Neural progenitor cell (in vitro differentiated cells): ENCODE measurements at places on chromosomes 6 and 20. TPM values are rescaled to one million over a fixed set of nuclear protein-coding genes. Genes with fewer than 3 reads are reported as not detected.

FLRT3 gene
- total RNA-seq: 24.0 and 41.8 TPM in 2 replicates

SLC17A3 gene
- not detected in 2 replicates for total RNA-seq

KHDC1L gene
- total RNA-seq: 1.9 and 2.1 TPM in 2 replicates

TTK gene
- 139 and 231 TPM in 2 replicates for total RNA-seq

PIM1 gene
- 9.1 and 18.9 TPM in 2 replicates for total RNA-seq

TUBB2B gene
- total RNA-seq: 362 and 762 TPM in 2 replicates

HTR1E gene
- total RNA-seq: not detected in 2 replicates

C6orf52 gene
- 0.45 and 2.9 TPM in 2 replicates for total RNA-seq

UTRN gene
- total RNA-seq: 44.3 and 60.9 TPM in 2 replicates

PHF10 gene
- 25.6 and 43.0 TPM in 2 replicates for total RNA-seq

SIRPG gene
- total RNA-seq: not detected in 2 replicates

SLC24A3 gene
- total RNA-seq: 0.21 and 0.31 TPM in 2 replicates

PERP gene
- 29.9 and 35.4 TPM in 2 replicates for total RNA-seq

MUCL3 gene
- total RNA-seq: 0.03 TPM in 1 of 2 replicates, not detected in the other

ATG5 gene
- 31.7 and 45.0 TPM in 2 replicates for total RNA-seq

CGAS gene
- total RNA-seq: 0.62 and 0.90 TPM in 2 replicates

RAD21L1 gene
- not detected in 2 replicates for total RNA-seq

BTN1A1 gene
- not detected in 2 replicates for total RNA-seq

GRCh38 chr6:12483712-12484111 lies 193.6 kb downstream of the EDN1 start:
- no peak for DNase-seq

DNA sequence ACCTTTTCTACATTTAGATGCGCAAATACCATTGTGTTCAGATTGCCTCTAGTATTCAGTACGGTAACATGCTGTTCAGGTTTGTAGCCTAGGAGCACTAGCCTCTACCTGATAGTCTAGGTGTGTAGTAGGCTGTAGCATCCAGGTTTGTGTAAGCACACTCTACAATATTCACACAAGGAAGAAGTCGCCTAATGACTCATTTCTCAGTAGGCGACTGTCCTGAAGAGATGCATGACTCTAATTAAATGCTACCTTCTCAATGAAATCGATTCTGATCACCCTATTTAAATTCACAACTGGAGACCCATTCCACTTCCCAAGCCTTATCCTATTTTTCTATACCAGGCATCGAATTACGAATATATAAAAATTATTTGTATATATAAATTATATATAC lies 1.3 kb downstream of the MCUR1 start:
- no peak for DNase-seq

- no peak for DNase-seq
Measured at GRCh38 chr20:9103955-9104354, 35.1 kb downstream of the PLCB4 start.

GRCh38 chr6:20873425-20874190 lies 339.4 kb downstream of the CDKAL1 start:
- DNase-seq: peak; percentile 60

- DNase-seq: no peak
Measured at GRCh38 chr6:44932651-44933091, 395.5 kb upstream of the RUNX2 start.

DNA sequence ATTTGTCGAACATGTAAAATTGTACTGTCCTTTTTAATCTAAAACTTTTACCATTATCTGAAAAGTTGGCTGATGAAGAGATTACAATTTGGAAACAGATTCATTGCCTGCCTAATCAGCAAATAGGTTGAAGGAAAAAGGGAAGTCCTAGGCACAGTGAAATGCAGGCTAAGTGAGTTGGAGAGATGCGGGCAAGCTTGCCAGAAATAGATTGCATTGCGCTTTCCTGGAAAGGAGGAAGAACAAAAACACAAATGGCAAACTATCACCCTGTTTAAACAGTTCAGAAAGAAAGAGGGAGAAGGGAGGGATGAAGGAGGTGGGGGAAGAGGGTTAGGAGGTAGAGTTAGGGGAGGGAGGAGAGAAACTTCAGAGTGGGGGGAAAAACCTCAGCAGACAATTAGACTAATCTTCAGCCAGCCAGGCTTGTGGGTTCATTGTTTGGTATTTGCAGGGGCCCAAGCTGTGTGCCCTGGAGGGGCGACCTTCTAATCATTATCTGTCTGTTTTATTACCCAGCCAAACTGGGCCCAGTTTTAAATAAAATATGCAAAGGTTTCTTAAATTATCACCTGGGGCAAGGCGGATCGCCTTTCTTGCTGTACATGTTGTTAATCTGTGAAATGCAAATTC lies 465.2 kb downstream of the TFAP2B start:
- peak; percentile 24 for DNase-seq

- DNase-seq: no peak
Measured at GRCh38 chr6:101992286-101992685, 598.8 kb downstream of the GRIK2 start.

DNA sequence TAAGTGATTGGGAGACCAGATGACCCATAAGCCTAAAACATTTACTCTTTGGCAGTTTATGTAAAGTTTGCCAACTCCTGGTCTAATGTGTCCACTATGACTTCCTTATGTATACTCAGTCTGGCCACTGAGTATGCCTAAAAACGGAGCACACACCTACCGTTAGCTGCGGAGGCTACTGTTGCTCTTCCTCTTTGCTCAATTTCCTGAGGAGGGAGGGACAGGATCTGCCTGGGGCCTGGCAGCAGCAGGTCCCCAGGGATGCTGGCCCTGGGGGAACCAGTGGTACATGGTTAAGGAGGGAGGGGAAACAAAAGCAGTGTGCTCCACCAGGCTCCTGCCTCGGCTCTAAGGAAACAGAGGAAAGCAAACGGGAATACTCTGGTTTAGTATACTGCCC lies 113.5 kb downstream of the CDYL start:
- DNase-seq: no peak

- no peak for DNase-seq
Measured at GRCh38 chr6:143111443-143111842, 50.8 kb downstream of the AIG1 start.

DNA sequence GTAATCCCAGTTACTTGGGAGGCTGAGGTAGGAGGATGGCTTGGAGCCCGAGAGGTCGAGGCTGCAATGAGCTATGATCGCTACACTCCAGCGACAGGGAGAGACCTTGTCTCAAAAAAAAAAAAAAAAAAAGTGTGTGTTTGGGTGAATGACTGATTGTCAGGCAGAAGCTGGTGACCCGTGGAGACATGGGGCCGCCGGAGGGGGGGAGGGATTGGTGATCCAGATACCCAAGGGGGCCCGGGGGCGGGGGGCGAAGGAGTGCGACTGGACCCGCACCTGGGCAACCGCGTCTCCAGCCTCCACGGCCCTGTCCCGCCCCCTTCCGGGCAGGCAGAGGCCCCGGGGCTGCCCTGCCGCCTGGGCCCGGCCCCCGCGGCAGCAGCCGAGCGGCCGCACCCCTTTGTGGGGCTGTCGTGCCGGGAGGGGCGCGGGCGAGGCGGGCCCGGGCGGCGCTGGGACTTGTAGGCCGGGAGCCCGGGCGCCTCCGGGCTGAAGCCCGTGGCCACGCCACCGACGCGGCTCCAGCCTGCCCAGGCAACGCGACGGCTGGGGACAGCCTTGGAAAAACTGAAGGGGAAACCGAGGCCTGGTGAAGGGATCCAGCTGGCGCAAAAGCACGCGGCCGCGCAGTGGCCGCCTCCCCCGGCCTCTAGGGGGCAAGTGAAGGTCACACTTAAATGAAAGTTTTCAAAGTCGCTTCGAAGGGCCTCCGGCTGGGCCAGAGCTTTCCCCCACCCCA lies 2.1 kb upstream of the RBM38 start:
- peak; percentile 86 for DNase-seq

DNA sequence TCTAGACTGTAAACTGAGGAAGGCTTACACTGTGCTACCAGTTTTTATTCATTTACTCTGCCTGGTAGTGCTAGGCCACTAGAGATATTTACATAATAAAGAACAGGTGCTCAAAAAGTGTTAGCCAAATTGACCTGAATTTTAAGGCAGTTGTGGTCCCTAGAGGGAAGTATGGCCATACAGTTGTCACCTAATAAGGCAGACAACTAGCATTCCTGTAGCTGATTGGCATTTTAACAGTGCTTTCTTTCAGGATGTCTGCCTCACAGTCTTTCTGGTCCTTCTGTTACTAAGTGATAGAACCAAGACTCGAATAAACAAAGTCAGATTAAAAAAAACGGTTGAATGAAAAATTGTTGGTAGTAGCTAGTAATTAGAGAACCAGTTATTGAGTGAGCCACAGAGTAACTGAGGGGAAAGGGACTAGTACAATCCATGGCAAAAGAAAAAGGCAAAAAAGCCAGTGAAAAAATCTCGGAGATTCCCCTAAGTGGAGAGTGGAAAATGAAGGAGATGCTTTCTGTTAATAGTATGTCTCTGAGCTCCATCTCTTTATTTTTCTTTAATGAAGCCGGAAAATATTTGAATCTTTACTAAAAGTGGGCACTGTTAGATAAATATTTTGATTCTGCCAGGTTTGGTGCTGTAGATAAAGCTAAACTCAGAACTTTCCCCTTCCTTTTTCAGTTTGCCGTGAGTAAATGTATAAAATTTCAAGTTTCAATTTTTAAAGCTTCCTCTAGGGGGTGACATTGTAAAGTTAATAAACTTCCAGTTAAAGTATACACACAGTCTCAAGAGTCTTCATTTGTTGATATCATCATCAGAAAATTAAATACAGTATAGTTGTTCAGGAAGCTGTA lies 9.1 kb downstream of the VTA1 start:
- peak; percentile 13 for DNase-seq

GRCh38 chr6:88442737-88443136 lies 276.6 kb upstream of the CNR1 start:
- DNase-seq: no peak

- DNase-seq: no peak
Measured at GRCh38 chr20:40860487-40860902, 168.1 kb upstream of the TOP1 start.

DNA sequence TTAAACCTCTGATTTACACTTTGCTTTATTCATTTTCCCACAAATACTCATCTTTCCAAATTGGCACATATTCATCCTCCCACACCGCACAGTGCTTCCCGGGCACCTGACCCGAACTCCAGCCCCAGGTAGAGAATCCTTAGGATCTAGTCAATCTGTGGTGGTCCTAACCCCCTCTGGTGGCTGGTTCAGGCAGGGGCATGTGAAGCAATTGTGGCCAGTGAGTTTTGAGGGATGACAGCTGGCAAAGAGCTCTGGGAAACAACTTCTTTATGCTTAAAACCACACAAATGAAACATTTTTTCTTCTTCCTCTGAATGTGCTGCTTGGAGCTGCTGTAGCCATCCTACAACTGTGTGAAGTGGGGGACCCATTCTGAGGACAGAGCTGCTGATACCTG lies 54.7 kb downstream of the ELOVL5 start:
- DNase-seq: peak; percentile 64

DNA sequence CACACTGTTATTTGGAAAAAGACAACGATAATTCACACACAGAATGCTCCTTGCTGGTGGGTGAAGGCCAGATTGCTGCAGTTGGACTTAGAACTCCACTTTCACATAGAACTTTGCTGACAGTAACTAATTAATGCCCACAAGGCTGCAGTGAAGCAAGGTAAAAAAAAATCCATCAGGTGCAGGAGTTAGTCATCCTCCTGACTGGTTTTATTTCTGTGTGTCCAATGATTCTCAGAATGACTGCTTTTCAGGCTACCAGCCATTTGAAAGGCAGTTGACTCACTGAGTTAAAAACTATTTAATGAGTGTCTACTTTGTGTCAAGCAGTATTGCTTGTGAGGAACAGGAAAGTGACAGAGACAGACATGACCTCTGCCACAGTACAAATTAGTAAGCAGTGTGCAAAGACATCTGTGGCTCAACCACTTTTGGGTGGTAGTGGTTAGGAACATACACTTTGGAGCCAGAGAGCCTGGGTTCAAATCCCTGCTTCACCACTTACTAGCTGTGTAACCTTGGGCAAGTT lies 41.9 kb downstream of the ELOVL5 start:
- DNase-seq: no peak

GRCh38 chr6:131756039-131756438 lies 45.2 kb upstream of the CTAGE9 start:
- DNase-seq: no peak

- no peak for DNase-seq
Measured at GRCh38 chr6:167058261-167058660, 59.1 kb downstream of the CEP43 start.

DNA sequence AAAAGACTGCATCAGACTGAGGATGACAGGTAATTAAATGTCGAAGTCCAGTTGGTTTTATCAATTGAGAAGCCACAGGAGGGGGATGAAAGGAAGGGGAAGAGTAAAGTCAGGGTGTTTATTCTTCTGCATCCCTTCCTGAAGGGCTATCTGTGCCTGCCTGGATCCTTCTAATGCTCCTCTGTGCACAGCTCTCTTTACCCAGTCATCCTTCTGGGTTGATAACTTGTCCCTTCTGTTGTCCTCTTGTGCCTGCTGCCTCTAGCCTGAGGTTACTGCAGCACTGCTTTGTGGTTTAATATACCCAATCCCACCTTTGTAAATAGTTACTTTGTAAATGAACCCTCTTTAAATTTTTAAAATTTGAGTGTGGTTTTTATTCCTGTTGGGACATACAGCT lies 1127.3 kb downstream of the EPHA7 start:
- peak; percentile 5 for DNase-seq

DNA sequence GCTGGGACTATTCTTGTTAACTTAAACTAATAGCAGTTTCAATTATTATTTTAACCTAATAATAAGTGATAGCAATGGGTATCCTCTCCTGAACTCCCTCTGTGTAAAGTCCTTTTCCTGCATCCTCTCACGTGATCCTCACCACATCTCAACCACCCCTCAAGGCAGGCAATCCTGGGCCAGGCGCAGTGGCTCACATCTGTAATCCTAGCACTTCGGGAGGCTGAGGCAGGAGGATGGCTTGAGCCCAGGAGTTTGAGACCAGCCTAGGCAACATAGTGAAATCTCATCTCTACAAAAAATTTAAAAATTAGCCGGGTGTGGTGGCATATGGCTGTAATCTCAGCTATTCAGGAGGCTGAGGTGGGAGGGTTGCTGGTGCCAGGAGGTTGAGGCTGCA lies 23.7 kb downstream of the MAP1LC3A start:
- no peak for DNase-seq

- DNase-seq: no peak
Measured at GRCh38 chr20:35690265-35690664, 8.9 kb downstream of the NFS1 start.

DNA sequence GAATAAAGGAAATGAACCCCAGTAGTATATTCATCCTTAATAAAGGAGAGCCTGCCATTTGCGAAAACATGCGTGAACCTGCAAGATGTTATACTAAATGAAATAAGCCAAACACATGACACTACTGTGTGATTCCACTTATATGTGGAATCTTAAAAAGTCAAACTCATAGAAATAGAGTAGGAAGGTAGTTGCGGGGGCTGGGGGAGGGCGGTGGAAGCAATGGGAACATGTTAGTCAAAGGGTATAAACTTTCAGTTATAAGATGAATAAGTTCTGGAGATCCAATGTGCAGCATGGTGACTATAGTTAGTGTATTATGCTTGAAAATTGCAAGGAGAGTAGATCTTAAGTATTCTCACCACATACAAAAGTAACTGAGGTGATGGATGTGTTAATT lies 72.9 kb downstream of the ANKRD6 start:
- DNase-seq: no peak

GRCh38 chr20:50438986-50439407 lies 71.2 kb upstream of the PTPN1 start:
- no peak for DNase-seq

GRCh38 chr6:75438013-75438431 lies 55.6 kb downstream of the FILIP1 start:
- no peak for DNase-seq
